ENCODE measurements at places on chromosomes 1 and 21.
A peak's percentile ranks its signal among the peaks of the same experiment; 100 is the strongest.

DNA sequence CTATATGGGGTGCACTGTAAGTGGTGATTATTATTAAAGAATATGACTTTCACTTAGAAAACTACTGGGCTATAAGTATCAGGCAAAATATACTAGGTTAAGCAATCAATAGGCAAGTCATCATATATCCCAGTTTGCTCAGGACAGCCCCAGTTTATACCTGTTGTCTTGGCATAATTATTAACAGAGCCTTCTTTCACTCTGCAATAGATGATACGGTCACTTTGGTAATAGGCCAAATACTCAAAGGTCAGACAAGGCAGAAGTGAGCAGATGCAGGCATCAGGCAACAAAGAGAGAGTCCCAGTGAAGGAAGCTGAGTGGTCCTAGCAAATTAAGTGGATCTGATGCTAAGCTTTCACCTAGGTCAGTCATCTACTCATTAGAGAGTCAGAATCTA, 599.9 kb downstream of the LMO4 start:
- DNase-seq: no peak

DNA sequence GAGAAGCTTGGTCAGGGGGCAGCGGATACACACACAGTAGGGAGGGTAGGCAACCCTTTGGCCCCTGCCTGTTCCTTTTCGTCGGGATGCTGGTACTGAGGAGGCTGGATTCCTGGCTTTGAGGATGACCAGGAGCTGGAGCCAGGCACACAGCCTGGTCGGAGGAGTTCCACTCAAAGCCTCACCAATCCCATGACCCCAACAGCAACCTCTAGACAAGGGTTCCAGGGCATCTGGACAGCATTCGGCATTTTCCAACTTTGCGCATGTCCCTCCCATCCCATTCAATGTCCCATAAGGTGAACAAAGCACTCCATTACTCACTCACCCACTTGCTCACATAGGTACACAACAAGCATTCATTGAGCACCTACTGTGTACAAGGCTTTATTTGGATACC, 42.6 kb upstream of the HMGB4 start:
- no peak for DNase-seq

- DNase-seq: no peak
These were observed 22.7 kb downstream of the SLC35D1 start for GRCh38 chr1:67031121-67031858.

- DNase-seq: no peak
These were observed 147.3 kb downstream of the CLIC6 start for GRCh38 chr21:34815831-34816705.

- DNase-seq: no peak
These were observed 108.2 kb downstream of the NAV1 start for GRCh38 chr1:201647094-201647493.

DNA sequence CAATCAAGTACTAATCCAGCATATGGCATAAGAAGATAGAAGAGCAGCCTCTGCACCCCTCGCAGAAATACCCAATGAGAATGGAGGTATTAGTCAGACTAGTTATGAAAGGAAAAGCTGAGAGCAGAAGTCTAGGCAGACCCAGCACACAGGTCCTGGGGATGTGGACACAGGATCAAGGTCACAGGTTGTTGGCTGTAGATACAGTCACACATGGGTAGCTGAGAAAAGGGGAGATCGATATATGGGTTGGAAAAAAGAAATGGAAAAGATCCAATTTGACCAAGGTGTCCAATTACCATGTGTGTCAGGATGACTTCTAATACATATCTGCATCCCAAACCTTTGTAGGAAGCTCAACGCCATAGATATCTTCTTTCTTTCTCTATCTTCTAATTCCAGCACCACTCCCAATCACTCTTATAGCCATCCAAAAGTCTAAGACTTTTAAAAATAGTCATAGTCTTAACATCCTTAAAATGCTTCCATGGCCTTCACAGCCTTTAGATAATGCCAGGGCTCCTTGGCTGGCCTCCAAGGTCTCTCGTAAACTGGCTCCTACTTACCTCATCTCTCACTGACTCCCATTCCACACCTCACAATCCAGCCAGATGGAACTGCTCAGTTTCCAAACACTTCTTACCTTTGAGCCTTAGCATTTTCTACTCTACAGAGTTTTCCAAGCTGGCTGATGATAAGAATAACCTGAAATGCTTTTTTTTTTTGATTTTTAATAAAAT, 8.3 kb upstream of the ZC3H11B start:
- no peak for DNase-seq

DNA sequence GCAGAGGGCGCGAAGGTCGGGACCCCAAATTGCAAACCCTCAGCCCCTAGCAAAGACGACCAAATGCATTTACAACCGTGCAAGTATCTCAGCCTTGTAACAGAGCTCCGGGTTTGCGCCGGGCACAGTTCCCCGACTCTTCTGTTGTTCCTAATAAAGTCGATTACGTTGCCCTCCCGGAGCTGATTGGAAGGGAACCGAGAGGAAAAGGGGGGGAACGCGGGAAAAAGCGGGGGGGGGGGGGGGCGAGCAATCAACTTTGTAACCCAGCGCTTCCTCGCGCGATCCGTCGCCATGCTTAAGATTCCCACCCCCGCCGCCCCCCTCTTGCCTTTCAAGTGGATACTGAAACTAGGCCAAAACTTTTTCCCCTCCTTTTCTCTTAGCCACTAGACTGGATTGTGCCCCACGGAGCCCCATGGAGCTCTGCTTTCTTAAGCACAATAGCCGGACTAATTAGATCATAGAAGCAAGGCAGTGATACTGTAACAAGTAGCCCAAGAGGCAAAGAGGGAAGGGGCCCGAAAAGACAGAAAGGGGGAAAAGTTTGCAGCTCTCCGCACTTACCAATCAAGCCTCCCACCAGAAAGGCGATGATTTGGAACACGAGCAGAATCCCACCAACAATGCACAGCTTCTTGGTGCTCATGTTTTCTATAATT, 565 bp downstream of the WLS start:
- peak; percentile 54 for DNase-seq

DNA sequence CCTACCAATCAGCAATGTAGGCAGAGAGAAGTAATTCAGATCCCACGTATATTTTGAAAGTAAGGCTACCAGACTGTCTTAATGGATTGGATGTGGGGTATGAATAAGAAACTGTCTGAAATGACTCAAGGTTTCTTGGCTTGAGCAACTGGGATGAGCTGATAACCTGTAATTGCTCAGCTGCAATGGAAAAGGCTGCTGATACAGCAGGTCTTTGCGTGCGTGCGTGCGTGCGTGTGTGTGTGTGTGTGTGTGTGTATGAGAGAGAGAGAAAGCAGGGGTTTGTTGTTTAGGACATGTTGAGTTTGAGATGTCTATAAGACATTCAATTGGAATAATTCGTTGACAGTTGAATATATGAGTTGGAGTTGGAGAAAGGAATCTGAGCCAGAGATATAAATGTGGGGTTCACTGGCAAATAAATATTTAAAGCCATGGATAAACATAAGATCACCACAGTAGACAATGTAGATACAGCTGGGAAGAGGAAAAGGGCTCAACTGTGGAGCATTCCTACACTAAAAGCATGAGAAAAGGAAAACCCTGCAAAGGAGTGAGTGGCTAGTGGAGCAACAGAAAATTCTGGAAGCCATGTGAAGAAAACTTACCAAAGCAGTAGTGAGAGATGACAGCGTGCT, 72.9 kb downstream of the UCHL5 start:
- DNase-seq: no peak

DNA sequence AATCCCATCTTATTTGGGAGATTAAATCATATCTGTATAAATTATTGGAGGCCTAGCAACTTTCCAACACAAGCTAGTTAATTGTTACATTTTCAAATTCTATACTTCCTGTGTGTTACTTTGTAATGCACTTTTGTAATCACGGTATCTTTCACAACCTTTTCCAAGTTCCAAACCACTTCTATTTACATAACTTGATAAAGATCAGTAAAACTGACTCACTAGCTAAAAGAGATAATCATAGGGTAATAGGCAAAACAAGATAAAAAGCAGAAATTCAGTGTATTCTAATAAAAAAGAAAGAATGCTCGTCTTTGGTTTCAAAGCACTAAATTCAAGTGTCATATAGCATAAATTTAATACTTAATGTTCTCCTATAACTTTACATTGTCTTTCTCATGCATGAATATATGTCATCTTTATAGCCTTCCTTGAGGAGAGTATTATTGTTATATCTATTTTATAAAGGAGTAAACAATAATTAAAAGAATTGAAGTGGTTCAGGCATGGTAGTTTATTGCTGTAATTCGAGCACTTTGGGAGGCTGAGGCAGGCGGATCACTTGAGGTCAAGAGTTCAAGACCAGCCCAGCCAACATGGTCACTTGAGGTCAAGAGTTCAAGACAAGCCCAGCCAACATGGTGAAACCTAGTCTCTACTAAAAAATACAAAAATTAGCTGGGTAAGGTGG, 66.4 kb downstream of the RGS13 start:
- no peak for DNase-seq

- no peak for DNase-seq
These were observed 116.1 kb downstream of the PSMG1 start for GRCh38 chr21:39066829-39067780.

GRCh38 chr1:64691626-64692025, 53.2 kb upstream of the RAVER2 start:
- no peak for DNase-seq

DNA sequence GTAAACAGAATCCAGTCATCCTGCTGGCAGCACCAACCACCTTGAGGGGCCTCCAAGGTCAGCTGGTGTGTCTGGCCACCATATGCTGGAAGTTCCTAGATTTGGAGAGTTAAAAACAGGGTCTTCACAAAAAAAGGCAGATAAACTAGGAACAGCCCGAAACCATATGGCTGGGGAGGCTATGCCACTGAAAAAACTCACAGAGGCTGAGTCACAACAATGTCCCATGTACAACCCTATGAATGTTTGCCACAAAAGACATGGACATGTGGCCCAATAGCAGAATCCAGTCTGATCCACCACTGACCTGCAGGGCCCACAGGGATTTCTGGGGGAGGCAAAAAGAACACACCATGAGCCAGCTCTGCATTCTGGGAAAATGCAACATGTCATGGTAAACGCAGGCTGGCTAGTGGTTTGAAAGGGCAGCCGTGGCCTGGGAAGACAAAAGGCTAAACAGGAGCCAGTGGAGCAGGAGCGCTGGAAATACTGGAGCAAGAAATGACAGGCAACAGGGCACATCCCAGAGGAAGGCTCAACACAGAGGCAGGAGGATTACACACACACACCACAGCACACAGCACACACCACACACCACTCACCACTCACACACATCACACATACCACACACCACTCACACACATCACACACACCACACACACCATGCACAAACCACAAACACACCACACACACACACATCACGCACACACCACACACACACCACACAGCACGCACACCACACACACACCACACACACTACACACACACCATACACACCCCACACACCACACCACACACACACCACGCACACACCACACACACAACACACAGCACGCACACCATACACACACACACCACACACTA, 55.4 kb downstream of the HSF2BP start:
- no peak for DNase-seq

- no peak for DNase-seq
These were observed 40.2 kb downstream of the ATP1B1 start for GRCh38 chr1:169146576-169147214.

GRCh38 chr1:201786824-201787223, 42.1 kb upstream of the IPO9 start:
- no peak for DNase-seq

DNA sequence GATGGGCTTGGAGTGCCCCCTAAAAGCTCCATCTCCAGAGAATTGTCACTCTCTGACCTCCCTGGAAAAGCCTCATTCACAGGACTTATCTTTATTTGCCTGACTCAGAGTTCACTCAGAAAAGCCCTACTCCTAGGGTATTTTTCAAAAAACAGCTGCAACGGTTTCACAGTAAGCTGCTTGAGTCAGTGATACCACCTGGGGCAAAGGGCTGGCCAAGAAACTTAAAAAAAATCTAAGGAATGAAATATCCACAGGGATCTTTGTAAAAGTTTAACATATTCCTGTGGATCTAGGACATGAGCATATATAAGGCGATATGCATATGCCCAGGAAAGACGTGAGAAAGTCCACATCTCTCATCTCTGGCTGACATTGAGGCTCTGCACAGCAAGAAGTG, 33.8 kb upstream of the TSPAN2 start:
- DNase-seq: no peak

DNA sequence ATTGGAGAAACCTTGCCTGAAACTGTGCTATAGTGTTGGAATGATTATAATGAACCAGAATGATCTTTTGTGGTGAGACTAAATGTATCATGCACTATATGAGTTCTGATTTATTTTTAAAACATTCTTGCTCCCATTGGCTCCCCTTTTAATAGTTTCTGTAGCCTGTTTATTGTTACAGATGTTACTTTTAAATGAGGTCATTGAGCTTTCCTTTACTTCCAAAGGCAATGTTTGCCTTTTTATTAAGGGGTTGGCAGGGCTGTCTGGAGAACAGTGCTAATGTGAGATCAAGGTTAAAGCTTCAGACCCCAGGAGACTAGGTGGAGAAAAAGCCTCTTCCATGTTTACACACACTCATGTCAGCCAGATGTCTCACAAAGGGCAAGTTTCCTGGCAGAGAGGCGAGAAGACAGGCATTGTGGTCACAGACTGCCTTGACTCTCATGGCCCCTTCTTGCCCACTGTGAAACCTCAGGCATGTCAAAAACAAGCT, 120.6 kb upstream of the RAVER2 start:
- DNase-seq: no peak

DNA sequence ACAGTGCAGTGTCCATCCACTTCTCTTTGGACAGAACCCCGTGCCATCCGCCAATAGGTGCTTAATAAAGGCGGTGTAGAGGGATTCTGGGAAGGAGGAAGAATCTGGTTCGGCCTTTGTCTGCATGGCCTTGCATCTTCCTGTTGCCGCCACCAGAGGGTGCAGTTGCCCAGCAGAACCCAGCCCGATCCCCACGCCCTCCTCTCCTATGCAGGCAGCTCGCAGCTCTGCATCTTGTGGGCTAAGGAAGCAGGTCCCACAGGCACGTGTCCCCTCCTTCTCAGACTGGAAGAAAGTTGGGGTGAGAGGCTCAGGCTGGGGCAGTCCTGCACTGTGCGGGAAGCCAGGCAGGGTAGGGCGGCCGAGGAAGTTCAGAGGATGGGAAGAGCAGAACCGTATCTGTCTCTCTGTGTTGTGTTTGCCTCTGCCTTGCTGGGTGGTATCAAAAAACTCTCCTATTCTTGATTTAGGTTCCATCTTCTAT, 20.8 kb downstream of the NAV1 start:
- DNase-seq: peak; percentile 50

DNA sequence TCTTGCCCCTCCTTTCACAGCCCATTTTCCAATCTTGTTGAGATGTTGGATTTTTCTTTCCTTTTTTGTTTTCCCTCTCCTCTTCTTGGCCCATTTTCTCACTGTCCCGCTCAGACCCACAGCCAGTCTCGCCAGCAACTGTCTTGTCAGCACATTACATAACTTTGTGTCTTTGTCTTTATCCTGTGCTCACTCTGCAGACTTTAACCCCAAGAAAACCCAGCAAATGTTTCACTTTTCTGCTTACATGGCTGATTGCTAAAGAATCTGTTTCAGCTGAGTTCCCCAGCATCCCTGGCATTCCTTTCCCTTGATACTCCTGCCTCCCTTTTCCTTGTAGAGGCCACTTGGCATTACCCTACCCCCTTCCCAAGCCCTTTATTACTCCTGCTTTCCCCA, 74.6 kb downstream of the ZNF648 start:
- no peak for DNase-seq

- no peak for DNase-seq
These were observed 67.6 kb downstream of the GIPC2 start for GRCh38 chr1:78113156-78113916.

All from NCI-H2081 treated with DMSO at 0.1 percent for 48 hours (cell line).